ENCODE measurements at places on chromosomes 4 and X.

GRCh38 chr4:18041114-18041513 lies 19.6 kb upstream of the LCORL start:
- no peak for ATAC-seq

- peak; percentile 75 for ATAC-seq
These were observed 121.3 kb downstream of the EGF start for GRCh38 chr4:110034026-110034393.

- ATAC-seq, result no peak
These were observed 2.5 kb downstream of the USP51 start for GRCh38 chrX:55487143-55487542.

DNA sequence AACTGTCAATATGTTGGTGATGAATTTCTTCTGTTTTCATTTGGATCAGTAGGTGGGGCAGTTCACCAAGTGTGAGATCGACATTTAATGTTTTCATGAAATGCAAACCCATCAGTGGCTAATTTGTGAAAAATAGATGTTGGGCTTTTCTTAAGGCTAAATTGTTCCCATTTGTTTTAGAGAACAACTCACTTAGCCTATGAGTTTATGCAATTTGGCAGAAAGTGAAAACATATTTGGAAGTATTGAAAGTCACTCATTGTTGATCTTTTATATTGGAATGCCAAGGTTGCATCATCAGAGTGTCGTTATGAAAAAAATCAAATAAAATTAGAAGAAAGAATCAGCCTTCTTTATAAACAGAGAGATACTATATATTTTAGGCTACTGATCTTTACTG lies 132.4 kb downstream of the RPA4 start:
- ATAC-seq, result no peak

GRCh38 chr4:104447294-104447693 lies 47.4 kb downstream of the CXXC4 start:
- ATAC-seq, result no peak

GRCh38 chr4:2217726-2218125 lies 24.2 kb downstream of the HAUS3 start:
- no peak for ATAC-seq

DNA sequence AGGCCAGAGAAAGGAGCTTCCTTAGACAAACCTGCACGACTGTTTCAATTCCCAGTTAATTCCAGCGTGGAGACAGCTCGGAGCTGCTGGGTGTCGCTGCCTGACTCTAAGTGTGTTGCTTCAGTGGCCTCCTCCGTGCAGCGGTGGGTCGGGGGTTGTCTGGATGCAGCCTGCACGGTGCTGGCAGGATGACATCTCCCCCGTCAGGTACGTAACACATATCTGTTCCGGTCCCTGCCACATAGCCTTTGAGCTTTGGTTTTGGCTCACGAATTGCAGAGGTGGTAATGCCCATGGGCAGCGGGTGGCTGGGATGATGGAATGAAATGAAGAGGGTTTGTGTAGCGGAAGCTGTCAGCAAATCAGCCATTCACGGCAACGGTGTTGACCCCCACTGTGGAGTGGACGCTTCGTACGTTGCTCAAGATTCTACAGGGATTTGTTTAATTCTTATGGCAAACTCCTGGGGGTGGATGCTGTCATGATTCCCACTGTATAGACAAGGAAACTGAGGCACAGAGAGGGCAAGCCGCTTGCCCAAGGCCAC lies 33.7 kb upstream of the HMX1 start:
- ATAC-seq, result no peak

DNA sequence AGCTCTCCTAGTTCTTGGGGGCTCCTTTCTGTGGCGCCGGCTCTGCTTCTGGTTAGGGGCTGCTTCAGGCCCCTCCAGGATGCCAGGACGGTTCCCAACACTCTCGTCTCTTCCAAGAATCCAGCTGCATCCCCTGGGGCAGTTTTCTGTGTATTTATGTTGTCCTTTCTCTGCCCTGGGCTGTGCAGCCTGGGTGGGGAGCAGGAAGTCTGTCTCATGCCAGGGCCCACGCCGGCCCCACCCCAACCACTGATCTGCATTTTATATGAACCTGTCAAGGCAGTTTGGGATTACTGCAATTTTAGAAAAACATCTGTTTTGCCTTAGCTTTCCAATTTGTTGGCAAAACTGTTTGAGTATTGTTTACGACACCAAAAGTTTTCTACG lies 14.6 kb downstream of the CTBP1 start:
- ATAC-seq, result no peak

DNA sequence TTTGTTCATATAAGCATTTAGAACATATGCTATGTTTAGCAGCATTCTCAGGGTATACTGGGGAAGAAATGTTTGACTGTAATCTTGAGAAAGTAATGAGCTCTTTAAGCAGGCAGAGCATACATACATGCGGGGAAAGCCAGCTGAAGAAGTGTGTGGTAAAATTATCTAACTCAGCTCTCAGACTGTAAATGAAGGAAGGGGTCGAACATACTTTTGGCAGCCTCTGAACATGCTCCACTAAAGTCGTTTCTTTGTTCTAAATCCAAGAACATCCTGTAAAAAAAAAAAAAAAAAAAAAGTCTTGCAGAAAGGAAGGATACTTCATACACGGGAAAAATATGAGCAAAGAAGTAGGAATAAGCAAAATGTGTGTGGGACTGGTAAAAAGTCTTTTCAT lies 224.8 kb downstream of the GRID2 start:
- no peak for ATAC-seq

DNA sequence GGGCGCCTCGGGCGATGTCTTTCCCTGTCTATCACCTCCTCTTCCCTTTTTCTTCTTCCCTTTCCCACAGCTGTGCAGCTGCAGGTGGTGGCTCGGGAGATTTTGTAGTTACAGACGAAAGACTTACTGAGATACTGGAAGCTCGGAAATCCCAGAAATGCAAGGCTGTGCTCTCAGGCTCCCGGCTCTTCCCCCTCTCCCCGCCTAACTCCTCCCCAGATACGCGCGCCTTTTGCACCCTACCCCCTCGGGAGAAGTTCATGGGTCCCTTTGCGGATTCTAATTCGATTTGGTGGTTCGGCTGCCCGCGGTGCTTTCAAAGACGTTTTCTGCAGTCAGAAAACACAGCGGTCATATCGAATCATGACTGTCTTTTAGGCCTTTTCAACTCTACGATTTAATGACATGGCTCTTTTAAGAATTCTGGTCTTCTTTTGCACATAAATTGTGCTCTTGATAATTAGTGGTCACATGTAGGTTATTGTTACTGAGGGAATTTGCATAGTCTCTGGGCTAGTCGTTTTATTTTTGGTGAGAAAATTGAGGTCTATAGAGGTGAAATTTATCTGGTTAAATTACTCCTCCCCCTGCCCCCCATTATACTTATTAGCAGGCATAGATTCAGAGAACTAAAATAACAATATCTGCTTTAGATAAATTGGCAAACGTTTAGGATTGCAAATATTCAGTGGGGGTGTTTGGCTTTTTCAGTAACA lies 1.6 kb downstream of the SEPTIN11 start:
- no peak for ATAC-seq

DNA sequence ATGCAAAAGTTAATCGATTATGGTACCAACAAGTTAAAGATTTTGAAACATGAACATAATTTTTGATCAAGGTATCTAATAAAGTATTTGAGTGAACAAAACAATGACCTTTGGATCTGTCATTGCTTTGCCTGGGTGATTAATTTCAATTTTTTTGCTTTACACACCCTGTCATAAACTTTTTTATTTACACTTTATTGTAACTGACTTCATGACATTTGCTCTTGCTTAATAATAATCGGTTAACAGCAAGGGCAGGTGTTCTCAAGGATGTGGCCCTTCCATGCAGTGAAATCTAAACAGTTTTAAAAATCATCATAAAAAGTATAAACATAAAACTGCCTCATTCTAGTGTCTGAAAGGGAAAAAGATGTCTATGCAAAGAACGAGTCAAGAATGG lies 24.1 kb downstream of the ATOH1 start:
- ATAC-seq, result no peak

DNA sequence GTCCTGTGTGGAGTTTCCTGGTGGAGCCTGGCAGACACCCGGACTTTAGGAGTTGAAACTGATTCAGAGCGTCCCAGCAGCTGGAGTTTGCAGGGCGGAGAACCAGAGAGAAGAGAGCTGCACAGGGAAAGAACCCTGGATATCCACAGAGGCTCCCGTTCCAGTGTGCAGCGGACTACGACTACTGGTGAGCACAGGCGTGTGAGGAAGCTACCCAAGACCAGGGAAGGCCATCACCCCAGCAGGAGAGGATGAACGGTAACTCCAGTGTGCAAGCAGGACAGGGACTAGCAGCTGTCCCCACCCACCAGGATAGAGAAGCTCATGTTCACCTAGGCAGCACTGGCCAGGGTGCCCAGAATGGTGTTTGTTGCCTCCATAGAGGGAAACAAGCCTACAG lies 2.3 kb downstream of the LAGE3 start:
- no peak for ATAC-seq

GRCh38 chrX:17030092-17030491 lies 83.6 kb downstream of the REPS2 start:
- no peak for ATAC-seq

GRCh38 chr4:12697970-12698369 lies 786.2 kb downstream of the RAB28 start:
- ATAC-seq, result no peak

GRCh38 chrX:139864640-139865039 lies 68.2 kb downstream of the ATP11C start:
- ATAC-seq, result no peak

- no peak for ATAC-seq
These were observed 10.3 kb downstream of the PHKA2 start for GRCh38 chrX:18973527-18974192.

GRCh38 chr4:105555409-105555808 lies 3.0 kb downstream of the ARHGEF38 start:
- ATAC-seq, result no peak

GRCh38 chr4:142331646-142332045 lies 514.5 kb downstream of the INPP4B start:
- ATAC-seq, result no peak

DNA sequence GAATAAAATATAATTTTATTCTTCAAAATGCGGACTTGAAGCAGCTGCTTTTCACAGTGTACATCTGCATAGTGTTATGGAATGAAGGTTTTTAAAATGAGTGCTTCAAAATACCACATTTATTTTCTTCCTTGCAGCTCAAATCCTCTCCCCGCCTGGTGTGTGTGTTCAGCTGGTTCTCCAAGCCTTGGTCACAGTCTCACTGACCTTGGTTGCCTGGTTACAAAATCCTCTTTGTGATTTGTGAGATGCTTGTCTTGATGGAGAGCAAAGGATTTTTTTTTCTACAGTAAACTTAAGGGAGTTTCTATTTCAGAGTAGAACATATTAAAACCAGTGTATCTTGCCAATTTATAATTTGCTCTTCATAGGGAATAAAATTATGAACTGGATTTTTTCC lies 139.2 kb downstream of the PCDH18 start:
- ATAC-seq, result no peak

DNA sequence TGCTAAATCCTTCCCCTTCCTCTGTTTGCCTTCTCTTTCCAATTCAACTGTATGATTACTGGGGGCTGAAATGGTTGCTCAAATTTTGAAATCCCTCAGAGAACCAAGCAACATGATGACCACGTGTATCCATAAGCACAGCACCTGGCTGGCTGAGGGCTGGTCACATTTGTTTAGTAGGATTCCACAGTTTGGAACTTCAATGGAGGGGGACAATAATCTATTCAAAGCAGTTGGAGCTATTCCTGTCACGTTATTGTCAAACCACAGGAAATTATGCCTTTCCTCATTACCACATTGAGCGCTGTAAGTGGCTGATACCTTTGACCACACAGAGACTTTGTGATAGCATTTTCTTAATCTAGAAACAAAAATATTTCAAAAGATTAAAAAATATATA lies 7.0 kb downstream of the TMSB4X start:
- ATAC-seq, result no peak

- no peak for ATAC-seq
These were observed 64.2 kb upstream of the MSANTD1 start for GRCh38 chr4:3184725-3185124.

GRCh38 chrX:111460607-111461006 lies 48.6 kb upstream of the DCX start:
- ATAC-seq, result no peak

GRCh38 chr4:144584428-144584827 lies 61.5 kb upstream of the HHIP start:
- no peak for ATAC-seq

GRCh38 chrX:117743469-117744251 lies 372.9 kb downstream of the KLHL13 start:
- ATAC-seq, result no peak

DNA sequence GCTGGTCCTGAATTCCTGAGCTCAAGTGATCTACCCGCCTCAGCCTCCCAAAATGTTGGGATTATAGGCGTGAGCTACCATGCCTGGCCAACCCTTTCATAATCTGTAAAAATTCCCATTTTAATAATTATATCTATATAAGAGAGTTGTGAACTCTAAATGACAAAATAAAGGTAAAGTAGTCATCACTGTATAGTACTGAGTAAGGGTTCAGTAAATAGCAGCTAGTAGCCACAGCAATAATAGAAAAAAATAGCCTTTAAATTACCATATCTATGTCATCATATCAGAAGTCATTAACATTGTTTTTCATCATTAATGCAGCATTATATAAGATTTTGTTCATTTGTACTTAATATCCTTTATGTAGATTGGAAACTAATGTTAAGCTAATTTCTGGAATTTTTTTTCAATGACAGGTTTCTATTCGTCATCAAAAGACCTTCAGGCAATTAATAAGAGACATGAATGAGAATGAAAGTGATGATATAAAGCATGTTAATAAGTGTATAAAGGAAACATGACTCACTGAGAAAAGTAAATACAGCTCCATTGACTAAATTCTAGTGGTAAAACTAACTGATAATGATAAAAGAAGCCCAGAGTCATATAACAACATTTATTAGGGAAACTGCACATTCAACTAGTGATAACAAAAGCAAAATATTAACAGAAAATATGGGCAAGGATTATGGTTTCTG lies 85.9 kb upstream of the UGT8 start:
- no peak for ATAC-seq

DNA sequence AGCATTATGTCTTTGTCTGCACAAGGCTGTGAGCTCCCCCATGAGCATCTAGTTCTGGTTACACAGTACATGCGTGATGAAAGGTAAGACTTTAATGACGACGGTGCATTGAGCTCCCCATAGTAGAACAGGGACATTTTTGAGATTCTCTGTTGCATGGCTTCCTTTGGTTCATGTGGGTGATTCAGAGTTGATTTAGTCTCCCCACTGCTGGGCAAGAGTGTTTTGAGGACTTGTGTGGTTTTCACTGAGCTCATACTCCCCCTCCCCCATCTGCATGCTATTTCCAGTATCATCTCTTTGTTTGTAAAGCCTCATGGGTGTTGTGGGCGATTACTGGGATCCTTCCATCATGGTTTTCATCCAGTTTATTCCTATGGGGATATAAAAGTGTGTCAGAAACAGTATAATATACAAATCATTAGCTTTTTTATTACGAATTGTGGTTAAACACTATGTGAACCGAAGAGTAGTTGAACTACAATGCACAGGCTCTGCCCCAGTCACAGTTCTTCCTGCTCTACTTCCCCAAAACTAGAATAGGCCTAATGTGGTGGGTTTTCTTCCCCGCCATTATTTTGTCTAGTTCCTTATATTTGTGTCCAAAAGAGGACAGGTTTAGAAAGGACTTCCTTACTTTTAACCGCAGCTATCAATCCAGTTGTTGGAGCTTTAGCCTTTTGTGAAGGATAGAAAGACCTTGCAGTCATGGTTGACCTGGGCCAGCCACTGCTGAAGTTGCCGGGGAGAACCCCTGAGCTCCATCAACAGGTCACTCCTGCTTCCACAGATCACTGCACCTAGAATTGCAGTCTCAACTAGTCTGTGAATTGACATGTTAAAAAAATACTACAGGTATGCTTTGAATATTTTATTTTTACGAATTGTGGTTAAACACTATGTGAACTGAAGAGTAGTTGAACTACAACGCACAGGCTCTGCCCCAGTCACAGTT lies 30.4 kb downstream of the KIT start:
- ATAC-seq, result peak; percentile 86

- no peak for ATAC-seq
These were observed 1.1 kb downstream of the SGCB start for GRCh38 chr4:52036886-52037530.
